Fibroblast of skin of back (primary cell): ENCODE measurements at places on chromosomes 11 and 22.

DNA sequence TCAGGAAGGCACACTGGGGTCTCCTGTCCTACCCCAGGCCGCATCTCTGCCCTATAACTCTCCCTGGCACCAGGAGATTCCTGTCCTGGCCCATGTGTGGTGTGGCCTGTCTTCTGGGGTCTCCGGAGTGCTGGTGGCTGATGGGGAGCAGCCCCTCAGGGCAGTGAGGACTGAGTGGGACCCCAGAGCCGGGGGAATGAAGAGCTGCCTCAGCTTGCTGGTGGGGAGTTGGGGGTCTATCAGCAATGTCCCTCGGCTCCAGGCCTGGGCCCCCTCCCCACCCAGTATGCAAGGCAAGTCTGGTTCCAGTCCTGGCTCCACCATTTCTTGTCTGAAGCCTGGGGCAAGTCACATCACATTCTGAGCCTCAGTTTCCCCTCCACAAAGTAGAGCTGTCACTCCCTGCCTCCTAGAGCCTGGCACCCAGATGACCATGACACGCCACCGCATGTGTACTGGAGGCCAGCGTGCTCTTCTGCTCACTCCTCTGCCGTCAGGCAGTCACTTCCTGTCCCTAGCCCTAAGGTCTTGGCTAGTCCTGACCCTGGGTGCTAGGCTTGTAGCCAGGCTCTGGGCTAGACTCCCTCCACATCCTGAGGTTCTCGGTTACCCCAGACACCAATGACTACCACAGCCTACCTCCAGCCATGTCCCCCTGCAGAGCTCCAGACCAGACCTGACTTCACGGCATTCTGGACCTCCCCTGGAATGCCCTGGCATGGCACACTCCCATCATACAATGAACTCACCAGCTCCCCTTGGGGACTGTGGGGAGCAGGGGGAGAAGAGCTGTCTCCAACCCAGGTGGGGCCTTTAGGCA lies 12.8 kb downstream of the ARAP1 start:
- DNase-seq = no peak

DNA sequence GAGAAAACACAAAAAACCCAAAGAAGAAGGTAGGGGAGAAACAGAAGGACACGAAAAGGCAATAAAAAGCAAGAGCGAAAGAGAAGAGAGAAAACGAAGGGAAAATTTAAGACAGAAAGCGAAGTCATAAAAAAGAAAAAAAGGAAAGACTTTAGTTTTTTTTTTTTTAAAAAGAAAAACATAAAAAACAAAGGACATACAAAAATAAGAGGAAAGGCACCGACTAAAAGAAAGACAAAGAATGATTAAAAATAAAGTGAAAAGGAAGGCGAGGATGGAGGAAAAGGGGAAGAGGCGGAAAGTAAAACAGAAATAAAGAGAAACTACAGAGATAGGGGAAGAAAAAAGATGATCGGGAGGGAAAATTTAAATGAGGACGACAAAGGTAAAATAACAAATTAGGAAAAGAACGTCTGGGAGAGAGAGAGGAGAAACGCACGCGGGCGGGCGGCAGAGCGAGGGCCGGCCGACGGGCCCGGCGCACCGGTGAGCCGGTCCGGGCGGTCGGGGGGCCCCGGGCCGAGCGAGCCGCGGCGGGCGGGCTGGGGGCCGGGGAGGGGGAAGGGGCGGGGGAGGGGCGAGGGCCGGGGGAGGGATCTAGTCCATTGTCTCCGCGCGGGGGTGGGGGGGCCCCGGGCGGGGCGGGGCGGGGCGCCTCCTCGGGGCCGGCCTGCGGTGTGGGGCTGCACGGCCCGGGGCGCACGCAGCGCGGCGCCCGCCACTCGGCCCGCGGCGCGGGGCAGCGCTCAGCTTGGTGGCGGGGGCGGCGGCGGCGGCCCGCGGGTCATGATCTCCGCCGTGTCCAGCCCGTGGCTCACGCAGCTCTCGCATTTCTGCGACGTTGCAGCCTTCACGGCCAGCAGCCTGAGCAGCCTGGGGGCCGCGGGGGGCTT lies at the start of gene TBX1:
TSS of gene TBX1 (plus strand) at position 721 of the 893 bp plus-strand sequence. CDS start at position 787, 66 bp downstream.
- no peak for DNase-seq

DNA sequence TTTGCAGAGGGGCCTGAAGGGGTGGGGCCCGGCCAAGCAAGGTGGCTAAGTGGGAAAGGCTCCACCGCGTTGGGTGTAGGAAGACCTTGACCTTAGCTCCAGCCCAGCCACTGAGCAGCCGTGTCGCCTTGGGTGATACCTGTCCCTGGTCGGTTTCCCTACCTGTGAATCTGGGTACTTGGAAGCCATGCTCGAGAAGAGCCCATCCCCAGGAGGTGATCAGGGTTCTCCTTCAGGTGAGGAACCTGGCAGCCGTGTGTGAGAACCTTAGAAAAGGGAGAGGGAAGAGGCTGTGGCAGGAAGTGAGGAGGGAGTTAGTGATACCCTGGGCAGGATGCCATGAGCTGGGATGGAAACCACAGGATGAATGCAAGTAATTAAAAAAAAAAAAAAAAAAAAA lies 21.6 kb downstream of the PPARA start:
- DNase-seq = peak; percentile 86

DNA sequence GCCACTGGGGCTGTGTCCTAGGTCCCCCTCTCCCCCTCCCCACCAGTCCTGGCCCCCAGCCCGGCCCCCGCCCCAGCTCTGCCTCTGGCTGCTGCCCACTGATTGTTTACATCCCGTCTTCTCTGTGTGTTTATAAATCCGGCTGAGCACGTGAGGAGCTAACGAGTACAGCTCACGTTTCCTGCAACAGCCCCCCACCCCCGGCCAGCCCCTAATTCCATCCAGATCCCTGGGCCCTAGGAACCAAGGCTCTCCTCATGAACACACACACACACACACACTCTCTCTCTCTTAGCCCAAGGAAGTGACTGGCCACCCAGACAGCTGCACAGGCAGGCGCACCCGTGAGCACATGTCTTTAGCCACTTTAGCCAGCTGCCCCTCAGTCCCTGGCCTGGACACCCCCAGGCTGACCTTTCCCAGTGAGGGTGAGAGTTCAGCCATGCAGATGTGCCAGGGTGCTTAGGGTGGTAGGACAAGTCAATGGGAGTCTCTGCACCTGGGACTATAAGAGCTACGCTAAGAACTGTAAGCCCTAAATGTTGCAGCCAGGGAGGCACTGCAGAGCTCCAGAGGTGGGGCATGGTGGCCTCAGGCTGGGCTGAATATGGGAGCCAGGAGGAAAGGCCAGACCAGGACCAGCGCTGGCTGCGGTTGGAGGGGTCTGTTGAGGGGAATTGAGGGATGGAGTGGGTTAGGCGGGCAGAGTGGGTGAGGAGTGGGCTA lies 2.9 kb downstream of the CLCF1 start:
- peak; percentile 43 for DNase-seq

- no peak for DNase-seq
These were observed 740.5 kb downstream of the BRD1 start for GRCh38 chr22:49087198-49087597.

DNA sequence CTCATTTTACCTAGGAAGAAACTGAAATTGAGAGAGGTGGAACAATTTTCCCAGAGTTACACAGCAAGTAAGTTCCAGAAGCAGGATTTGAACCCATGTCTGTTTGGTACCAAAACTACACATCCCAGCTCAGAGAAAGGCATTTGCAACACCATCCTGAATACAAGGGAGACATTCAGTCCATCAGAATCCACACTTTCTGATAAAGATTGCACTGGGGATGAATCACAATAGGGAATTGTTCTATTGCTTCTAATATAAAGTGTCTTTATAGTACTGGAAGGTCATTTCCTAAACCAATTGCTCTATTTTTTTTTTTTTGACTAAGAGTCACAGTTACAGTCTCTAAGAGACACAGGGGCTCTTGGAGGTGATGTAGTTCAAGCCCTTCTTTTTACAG lies 208.1 kb upstream of the CADM1 start:
- DNase-seq = no peak

- no peak for DNase-seq
These were observed 13.2 kb downstream of the BID start for GRCh38 chr22:17761138-17761488.

DNA sequence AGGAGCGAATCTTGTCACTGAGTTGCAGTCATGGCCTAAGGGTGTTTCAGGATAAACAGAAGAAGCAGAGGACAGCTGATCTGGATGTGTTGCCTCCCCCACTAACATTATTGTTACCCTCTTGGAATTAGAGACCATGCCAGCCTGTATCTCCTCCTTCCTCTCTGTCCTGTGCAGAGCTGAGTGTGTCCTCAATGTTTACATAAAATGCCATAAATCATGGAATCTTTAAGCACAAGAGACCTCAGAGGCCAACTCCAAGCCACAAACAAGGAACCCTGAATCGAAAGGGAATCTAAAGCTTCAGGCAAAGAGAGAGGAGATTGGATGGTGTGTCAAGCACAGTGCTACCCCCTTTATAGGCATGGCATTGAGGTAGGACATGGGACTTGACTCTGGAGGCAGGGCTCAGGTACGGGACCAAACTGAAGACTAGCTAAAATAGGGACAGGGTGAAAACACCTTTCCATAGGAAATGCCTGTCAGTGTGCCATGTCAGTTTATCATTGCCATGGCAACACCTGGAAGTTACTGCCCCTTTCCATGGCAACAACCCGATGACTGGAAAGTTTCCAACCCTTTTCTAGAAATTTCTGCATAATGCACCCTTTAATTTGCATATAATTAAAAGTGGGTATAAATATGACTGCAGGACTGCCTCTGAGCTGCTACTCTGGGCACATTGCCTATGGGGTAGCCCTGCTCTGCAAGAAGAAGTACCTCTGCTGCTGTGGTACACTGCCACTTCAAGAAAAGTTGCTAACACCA lies 489.7 kb downstream of the MIAT start:
- DNase-seq = no peak

- peak; percentile 26 for DNase-seq
These were observed 63.9 kb downstream of the MYO7A start for GRCh38 chr11:77191823-77192495.

- DNase-seq = peak; percentile 88
These were observed 5.2 kb upstream of the RAB3IL1 start for GRCh38 chr11:61922539-61922938.
